ENCODE measurements at places on chromosomes 1 and 21.

GRCh38 chr21:37871121-37871862 is 45.0 kb downstream of the KCNJ6 start:
- DNase-seq = no peak

DNA sequence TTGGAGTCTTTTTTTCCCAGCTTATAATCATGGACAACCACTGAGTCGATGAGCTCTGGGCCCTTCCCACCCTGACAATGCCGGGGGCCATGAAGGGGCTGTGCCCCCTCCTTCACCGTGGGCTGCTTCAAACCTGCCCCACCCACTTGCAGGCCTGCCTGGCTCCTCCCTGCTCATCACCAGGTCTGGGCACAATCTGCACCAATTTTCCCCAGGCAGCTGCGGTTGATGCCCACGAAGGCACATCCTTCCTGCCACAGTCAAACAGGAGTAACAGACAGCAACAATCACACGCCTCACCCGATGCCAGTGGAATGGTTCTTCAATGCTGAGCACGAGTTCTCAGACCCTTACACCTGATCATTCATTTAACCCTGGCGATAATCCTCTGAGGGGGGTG is 18.9 kb downstream of the PGLYRP3 start:
- peak; percentile 4 for DNase-seq

GRCh38 chr1:87418048-87418447 is 89.4 kb downstream of the LMO4 start:
- DNase-seq = no peak

- DNase-seq = no peak
Observed at GRCh38 chr1:97654876-97655585, 265.8 kb downstream of the DPYD start.

GRCh38 chr21:29196670-29197191 is 66.3 kb downstream of the MAP3K7CL start:
- DNase-seq = no peak

GRCh38 chr1:30652152-30652841 is 71.1 kb downstream of the MATN1 start:
- no peak for DNase-seq

DNA sequence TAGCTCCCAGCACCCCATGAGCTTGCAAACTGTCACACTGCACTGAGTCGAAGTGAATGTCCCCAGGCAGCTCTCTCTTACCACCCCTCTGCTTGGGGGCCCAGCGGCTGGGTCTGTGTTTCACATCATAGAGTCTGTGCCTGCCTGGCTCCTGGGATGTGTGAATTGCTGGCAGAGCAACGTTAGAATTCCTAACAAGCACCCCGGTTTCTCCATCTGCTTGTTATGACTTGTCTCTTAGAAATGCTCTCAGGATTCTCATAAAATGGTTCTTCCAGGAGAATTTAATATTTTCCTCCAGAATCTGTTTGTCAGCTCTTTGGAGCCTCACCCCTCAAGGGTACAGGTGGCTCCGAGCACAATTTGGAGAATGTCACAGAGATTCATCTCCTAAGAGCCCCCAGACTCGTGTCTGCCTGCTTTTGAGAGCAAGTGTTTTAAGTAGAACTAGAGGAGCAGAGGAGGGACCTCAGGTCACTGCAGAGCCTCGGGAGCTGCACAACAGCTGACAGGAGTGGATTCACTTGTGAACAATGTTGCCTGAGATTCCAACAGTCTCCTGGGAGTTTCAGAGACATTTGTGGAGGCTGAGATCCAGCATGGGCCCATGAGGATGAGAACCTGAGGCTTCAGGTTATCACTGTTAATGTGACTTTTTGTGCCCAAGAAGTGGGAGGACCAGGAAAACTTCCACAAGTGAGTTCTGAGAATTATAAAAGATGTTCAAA is 131.5 kb downstream of the KCNJ6 start:
- no peak for DNase-seq

- peak; percentile 72 for DNase-seq
Observed at GRCh38 chr1:235011064-235011598, 117.5 kb downstream of the TOMM20 start.

DNA sequence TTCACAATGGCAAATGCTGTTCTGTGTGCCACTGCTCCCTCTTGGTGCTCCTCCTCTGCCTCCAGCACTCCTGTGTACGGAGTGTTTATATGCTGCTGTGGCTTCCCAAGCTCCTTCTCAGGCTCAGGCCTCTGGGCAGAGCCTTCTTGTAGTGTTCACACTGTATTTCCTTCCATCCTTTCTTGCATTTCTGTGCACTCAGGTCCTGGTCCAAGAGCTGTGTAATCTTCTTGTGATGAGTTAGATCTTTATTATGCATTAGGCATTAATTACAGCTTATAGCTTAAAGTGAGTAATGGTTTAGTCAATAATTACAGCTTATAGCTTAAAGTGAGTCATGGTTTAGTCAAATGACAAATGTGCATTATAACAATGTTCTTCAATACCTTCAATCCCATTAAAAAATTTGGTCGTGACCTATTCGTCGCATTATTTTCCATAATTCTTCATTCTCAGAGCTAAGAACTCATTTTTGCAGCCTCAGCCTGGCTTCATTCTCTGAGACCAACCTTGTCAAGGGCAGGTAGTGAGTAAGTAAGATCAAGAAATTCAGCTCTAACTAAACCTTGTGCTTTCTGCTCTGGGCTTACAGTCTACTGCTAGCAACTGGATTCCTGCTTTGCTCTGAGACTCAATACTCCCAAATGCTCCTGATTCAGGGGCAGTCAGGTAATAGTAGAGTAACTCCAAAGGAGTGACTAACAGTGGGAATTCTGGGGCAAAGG is 154.5 kb upstream of the SPAG17 start:
- DNase-seq = no peak

DNA sequence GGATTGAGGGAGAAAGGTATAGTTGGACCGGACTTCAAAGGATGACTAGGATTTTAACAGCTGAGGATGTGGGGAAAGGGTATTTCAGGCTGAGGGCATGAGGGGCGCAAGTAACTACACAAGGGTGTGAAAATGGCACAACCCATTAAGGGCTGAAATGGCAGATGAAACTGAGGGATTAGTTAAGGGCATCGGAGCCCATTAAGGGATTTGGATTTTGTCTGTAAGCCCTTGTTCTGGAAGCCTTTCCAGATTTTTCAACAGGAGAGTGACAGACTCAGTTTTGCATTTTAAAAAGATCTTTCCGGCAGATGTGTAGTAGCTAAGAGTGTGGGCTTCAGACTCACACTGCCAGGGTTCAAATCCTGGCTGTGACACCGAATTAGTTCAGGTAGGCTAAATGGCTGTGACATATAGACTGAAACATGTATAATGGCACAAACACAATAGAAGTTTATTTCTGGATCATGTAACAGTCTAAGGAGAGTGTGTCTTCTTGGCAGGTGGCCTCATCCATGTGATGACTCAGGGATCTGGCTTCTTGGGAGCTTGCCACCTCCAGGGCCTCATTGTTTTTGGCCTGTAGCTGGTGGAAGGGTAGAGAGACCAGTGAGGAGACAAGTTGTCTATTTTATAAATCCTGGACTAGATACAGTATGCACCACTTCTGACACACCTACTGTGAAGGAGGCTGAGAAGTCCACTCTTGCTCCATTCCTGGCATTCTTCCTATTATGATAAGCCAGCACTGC is 49.6 kb downstream of the UBE2T start:
- DNase-seq = no peak

DNA sequence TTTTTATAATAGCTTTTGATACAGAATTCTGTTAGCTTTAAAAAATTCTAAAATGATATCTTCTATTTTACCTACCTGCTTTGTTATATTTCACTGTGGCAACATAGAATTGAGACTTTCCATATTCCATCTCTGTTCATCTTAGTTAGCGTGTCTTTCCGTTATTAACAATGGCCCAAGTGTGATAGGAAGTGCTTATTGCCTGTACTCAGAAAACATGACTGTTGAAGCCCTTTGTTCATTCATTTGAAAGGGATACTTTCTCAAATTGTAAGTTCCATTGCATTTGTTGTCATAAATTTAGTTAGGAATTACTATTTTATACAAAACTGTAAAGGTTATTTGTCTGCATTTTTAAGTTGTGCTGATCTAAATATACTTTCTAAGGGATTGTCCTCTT is 73.1 kb downstream of the LAMC1 start:
- no peak for DNase-seq

DNA sequence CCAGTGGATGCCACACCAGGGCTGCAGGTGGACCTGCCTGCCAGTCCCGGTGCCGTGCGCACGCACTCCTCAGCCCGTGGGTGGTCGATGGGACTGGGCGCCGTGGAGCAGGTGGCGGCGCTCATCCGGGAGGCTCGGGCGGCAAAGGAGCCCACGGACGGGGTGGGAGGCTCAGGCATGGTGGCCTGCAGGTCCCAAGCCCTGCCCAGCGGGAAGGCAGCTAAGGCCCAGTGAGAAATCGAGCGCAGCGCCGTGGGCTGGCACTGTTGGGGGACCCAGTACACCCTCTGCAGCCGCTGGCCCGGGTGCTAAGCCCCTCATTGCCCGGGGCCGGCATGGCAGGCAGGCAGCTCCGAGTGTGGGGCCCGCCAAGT is 1171.8 kb upstream of the B3GALT2 start:
- no peak for DNase-seq

- no peak for DNase-seq
Observed at GRCh38 chr1:233549404-233549803, 64.5 kb upstream of the KCNK1 start.

GRCh38 chr1:44305962-44306422 is 49.1 kb downstream of the ERI3 start:
- peak; percentile 13 for DNase-seq

GRCh38 chr1:191729742-191730141 is 428.5 kb upstream of the RGS18 start:
- DNase-seq = no peak

DNA sequence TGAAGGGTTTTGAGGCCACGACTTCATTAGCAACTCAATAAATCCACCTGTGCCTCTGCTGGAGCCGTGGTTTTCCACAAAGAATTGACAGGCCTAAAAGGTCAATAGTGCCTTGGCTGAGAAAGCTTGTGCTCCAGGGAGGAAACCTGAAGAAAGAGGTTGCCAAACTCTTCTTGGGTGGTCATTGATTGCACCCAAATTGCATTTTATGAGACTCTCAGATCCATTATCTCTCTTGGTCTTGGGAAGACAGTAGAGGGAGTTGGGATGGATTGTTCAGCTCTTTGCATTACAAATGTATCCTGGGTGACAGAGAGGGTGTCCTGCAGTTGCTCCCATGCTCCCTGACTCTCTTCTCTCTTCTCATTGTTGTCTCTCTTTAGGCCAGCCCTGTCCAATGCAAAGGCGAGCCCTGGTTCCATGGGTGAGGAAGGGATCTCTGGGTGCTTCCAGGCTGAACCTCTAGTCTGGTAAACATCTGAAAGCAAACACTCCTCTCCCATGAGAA is 46.1 kb upstream of the HTR1D start:
- no peak for DNase-seq

DNA sequence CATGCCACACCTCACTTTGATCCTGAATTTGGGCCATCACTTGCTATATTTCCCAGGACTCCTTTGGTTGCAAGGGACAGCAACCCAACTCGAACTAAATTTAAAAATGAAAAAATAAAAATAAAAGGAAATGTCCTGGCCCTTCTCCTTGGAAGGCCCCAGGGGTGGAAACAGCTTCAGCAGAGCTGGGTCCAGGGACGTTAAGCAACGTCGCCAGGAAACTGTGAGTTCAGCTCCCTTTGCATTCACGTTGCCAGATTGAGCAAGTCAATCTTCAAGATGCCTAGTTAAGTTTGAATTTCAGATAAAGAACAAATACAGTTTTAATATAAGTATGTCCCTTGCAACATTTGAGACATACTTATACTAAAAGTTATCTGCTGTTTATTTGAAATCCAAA is 14.6 kb upstream of the SPSB1 start:
- no peak for DNase-seq

GRCh38 chr1:5111581-5111980 is 457.2 kb downstream of the AJAP1 start:
- DNase-seq = no peak

DNA sequence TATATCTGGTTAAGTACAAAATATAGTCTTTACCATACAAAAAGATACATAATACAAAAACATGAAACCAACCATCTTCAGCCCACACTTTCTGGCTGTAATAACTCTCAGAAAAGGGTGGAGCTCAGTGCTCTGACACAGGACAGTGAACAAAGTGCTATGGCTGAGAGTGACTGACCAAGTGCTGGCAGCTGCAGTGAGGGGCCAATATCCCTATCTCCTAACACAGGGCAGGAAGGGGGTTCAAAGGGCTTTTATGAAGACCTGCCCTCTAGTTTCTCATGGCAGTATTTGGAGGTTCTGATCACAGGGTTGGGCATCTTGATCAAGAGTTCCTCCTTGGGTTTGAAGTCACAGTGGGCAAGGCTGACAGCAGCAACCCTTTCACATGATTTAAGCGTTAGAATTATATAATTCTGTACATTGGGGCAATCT is 3.9 kb downstream of the TXNIP start:
- DNase-seq = no peak

DNA sequence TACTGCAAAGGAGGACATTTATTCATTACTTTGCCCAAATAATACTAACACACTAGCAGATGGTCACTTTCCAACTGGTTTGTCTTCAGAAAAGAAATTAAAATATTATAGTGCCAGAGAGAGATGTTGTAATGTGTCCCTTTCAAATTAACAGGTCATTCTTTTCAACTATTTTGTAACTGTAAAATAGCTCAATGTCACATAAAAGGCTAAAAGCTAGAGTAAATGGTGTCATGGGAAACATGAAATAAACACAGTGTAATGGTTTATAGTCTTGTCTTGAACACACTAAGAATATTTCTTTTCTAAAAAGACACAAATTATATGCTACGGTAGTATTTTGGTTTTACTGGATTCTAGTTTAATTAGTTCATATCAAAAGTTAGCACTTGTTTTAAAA is 77.8 kb downstream of the ADGRL2 start:
- DNase-seq = no peak

DNA sequence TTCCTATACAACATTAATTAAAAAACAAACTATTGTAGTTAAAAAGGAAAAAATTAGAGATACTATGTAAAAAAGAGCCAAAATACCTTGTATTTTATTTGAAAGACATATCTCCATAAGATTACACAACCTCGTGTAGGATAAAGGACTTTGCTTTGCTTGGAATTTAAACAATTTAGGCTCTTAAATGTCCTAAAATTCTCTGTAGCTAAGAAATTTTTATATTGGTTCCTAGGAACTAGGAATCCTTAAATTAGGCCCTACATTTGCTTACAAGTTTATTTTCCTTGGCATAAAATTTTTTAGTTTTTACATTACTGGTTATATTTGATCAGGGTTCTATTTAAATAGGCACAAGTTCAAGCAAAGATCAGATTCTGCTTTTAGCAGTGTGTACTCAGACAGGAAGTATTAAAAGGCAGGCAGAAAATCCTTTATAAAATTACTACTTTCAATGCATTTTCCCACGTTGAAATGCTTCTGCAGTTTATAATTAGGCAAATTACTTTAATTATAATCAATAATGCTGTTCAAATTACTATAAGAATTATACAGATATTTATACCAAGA is 3.4 kb upstream of the ANGPTL3 start:
- DNase-seq = no peak

GRCh38 chr1:174872615-174873058 is 127.1 kb upstream of the CACYBP start:
- no peak for DNase-seq

- no peak for DNase-seq
Observed at GRCh38 chr1:7331926-7332535, 439.1 kb upstream of the VAMP3 start.

- DNase-seq = no peak
Observed at GRCh38 chr1:26353976-26354820, at the start of gene CRYBG2. Gene CRYBG2 (minus strand): TSS chr1:26354130. CDS start chr1:26346657, 7,473 bp downstream.
